Stimulated activated CD4-positive, alpha-beta T cell treated with anti-CD3 and anti-CD28 coated beads, Interleukin-1b, Interleukin-23, amount 100 ng/mL, for 48 hours (primary cell): ENCODE measurements at places on chromosomes 7 and 10.

DNA sequence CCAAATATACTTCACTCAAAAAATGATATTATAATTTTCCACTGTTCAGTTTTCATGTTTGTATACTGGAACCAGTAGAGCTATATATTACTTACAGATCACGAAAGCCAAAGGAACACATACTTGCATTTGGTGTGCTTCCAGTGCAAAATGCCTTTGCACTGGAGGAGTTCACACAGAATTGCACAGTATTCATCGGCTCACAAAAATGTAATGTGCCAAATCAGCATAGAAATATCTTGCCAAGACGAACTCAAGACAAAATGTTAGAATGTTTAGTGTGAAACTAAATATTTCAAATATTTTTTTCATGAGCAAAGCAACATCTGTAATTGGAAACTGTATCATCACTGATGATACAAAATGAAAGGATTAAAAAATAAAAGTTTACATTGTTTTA lies 646.2 kb upstream of the SEMA3D start:
- DNase-seq = no peak

- no peak for DNase-seq
Observed at GRCh38 chr10:103096130-103096529, 96.9 kb downstream of the NT5C2 start.

- no peak for DNase-seq
Observed at GRCh38 chr10:5589661-5590511, 65.1 kb downstream of the CALML3 start.

- peak; percentile 77 for DNase-seq
Observed at GRCh38 chr10:14009371-14010100, 321.2 kb downstream of the FRMD4A start.

GRCh38 chr10:16945593-16945992 lies 128.4 kb upstream of the RSU1 start:
- no peak for DNase-seq

DNA sequence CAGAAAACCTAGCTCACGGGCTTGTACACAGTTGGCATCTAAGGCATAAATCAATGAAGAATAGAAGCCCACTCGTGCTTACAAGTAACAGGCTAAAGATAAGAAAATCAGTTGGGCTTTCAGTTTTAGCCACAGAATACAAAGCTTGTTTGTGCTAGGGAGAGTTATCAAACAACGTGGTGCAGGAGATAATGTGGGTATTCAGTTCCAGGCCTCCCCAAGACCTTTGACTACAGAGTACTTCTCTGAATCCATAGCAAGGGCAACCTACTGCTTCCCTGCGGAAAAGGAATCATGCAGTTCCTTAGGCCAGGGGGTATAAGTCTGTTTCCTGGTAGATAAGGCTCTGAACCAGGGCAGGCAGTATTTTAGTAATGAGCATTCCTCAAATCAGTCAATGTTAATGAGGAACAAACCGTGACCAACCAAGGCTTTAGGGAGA lies 219.5 kb upstream of the CSTF2T start:
- no peak for DNase-seq

- DNase-seq = no peak
Observed at GRCh38 chr7:43137811-43138210, 25.4 kb downstream of the HECW1 start.

DNA sequence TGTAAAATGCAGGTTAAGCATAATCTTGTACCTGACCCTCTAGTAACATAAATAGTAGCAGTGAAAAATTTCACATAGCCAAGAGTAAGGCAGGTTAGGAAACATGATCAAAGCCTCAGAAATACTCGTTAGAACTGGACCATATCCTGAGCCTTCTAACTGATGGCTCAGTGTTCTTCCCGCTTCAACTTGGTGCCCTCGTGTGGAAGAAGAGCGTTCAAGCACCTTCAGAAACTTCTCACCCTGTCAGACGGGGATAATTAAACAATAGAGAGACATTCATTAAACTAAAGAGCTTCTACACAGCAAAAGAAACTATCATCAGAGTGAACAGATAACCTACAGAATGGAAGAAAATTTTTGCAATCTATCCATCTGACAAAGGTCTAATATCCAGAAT lies 124.5 kb downstream of the MYOF start:
- DNase-seq = no peak

GRCh38 chr10:128077155-128077875 lies 48.9 kb downstream of the MKI67 start:
- no peak for DNase-seq

DNA sequence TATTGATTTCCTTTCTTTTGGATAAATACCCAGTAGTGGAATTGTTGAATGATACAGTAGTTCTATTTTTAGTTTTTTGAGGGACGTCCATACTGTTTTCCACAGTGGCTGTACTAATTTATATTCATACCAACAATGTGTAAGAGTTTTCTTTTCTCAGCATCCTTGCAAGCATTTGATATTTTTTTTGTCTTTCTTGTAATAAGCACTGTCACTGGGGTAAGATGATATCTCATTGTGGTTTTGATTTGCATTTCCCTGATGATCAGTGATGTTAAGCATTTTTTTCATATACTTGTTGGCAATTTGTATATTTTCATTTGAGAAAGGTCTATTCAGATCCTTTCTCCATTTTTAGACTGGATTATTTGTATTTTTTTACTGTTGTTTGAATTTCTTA lies 308.7 kb downstream of the PTEN start:
- no peak for DNase-seq

DNA sequence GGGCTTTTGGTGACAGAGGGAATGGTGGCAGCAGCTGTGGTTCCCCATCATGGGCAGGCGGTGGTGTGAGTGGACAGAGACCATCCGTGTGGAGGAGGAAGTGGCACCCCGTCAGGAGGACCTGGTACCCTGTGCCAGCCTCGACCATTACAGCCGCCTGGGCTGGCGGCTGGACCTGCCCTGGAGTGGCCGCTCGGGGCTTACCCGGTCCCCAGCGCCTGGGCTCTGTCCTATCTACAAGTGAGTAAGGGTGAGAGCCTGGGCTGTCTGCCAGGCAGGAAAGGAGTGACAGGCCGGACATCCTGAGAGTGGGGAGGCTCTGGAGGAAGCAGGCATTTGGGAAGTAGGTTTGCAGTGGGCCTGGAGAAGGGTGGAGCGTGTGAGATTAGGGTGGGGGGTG lies 2.9 kb upstream of the ZNF467 start:
- DNase-seq = no peak

GRCh38 chr10:69088801-69089501 lies 1.0 kb downstream of the SRGN start:
- DNase-seq = peak; percentile 16

DNA sequence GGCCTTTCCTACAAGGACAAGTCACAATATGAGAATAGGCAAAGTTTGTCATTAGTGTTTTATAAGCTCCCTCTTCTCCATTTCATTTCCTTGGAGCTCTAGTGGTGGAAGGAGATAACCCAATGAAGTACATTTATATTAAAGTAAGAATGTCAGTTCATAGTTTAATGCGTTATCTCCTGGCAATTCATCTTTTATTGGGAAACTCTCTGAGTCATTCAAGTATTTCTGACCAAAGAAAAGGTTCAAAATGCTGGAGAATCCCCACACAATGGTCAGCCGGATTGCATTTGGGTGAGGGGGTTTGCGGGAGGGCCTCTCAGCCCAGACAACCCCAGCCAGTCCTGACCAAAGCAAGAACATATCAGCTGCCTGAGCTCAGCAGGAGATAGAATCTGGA lies 321.5 kb upstream of the NRP1 start:
- no peak for DNase-seq

- DNase-seq = no peak
Observed at GRCh38 chr10:126122881-126123280, 226.5 kb downstream of the FANK1 start.

- DNase-seq = no peak
Observed at GRCh38 chr7:4713183-4713784, 31.2 kb downstream of the FOXK1 start.

GRCh38 chr7:69735582-69735981 lies 137.3 kb downstream of the AUTS2 start:
- DNase-seq = no peak

DNA sequence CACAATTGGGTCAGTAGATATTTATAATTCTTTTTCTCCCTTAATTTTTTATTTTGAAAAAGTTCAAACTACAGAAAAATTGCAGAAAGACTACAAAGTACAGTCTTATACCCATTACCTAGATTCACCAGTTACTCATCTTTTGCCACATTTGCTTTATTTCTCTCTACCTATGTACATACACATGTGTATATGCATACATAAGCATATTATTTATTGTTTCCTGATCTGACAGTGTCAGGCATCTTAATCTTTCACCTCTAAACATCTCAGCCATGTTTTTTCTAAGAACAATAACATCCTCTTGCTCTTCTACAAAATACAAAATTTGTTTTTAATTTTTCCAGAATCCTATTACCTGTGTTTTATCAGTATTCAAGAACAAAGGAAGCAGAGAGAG lies 68.4 kb upstream of the OIT3 start:
- no peak for DNase-seq

GRCh38 chr10:8193546-8193945 lies 139.1 kb downstream of the GATA3 start:
- DNase-seq = no peak

DNA sequence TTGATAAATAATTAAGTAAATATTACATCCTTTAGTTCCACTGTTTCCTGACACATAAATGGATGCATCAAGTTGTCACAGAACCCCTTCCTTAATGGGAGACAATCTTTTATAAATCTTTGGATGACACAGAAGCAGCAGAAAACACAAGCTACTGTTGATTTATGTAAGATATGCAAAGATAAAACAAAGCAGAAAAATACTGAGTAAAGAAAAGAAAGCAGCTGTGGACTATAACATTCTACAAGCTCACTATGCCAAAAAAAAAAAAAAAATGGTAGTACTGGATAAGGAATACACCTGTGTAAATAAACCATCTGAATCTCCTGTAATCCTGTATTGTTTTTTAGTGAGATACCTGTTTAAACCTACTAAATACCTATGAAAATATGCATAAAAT lies 92.0 kb upstream of the FAM180A start:
- DNase-seq = no peak

- DNase-seq = no peak
Observed at GRCh38 chr10:96218826-96219225, 52.5 kb downstream of the BLNK start.

- no peak for DNase-seq
Observed at GRCh38 chr10:73480158-73480557, 15.7 kb downstream of the PPP3CB start.

DNA sequence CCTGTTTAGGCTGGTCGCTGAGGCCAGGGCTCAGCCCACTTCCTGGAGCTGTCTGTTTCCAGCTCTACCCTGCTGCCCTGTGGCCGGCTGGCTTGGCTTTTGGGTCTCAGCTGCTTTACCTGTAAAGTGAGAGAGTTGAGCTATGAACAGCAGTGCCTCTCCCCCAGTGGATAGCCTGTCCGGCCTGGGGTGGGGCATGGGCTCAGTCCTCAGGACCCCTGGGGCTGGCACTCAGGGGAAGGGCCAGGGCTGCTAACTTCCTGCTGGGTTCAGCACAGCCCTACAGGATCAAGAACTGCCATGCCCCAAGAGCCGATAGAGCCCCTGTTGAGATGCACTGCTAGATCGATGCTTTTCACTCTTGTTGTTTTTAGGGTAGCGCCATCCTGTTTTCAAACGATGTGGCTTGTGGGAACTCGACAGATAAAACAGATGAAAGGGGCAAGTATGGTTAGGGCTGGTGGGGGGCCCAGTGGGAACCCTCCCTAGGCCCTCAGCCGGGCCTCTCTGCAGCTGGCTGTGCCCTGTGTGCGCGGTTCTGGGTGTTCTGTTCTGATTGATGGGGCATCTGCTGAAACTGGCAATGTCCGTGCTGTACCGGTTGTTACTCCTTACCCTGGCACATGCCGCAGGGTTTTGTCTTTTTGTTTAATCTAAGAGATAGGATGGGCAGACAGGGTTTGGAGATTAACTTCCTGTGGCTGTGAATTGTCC lies 10.0 kb upstream of the SFRP5 start:
- DNase-seq = no peak

- peak; percentile 74 for DNase-seq
Observed at GRCh38 chr7:77393261-77393660, 22.9 kb downstream of the GSAP start.
